DMS153 (cell line): ENCODE measurements at places on chromosomes 2 and 18.

DNA sequence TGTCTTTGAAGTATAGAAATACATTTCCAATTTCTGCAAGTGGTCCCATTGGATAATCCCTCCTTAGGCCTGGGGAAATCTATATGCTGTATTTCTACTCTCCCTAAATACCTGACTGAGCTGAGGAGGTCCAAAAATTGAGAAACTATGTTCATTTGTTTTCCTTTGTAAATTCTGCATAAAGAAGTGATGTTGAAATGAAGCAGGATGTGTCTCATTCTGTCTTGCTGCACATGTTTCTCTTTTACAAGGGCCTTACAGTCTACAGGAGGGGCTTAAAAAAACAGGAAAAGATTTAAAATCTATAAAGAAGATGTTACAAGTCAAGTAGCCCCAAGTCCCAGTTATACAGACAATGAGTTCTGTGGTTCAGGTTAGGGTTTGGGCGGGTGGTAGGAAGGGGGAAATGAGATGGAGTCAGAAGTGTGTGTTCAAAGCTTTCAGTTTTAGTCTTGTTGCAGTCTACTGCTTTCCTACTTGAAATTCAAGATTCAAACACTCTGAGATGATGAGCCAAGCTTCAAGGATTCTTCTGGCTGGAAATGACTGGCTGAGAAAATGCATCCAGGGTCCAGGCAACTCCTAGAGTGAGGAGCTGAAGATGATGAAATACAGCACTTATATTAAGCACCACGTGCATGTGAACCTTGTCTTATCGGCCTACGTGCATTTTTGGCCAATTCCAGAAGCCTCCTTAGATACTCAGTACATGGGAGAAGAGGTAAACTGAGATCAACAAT, 146.3 kb upstream of the CELF4 start:
- no peak for DNase-seq

- DNase-seq: no peak
Measured at GRCh38 chr2:28263690-28264089, 129.0 kb upstream of the FOSL2 start.

DNA sequence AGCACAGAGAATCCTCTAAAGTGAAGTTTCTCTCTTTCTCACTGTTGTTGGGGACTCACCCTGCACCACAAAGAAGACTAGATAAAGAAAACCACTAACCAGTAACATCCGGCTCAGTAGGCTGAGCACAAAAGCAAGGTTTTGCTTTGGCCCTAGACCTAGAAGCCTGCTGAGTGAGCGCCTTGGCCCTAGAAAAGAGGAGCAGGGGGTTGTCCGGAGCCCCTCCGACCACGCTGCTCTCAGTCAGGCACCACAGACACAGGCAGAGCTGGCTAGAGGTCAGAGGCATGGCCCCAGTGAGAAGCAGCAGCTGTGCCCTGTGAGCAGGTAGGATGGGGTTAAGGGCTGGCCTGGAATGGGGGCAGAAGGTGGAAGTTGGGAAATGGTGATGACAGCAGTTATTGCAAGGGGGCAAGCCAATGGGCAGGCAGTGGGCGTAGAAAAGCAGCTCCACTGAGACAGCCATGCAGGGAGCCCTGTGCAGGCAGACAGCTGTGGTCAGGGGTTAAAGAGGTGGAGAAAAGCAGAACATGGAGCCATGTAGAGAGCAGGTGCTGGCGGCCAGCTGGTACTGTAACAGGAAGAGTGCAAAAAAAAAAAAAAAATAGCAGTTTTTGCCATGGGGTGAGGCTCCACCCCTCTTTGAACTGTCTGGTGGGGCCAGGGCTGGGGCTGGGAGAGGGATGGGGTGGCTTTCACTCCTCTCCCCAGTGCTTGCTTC, 36.9 kb upstream of the SLC14A1 start:
- DNase-seq: no peak

GRCh38 chr2:160220545-160221009, 20.5 kb upstream of the ITGB6 start:
- DNase-seq: no peak

DNA sequence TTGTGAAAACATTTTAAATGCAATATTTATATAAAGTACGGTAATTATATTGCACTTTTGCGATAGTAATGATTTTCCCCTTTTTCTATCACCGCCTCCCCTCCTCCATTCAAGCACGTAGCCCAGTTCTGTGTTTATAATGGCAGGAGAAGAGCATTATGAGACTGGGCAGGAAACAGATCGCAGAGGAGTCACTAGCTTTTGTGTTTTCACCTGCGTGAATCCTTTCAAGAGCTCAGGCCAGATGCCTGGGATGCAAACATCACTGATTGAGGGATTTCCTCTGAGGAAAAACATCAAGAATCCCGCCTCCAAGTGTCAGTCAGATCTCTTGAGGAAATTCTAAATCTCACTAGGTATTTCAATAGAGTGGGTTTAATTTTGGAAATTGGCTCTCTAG, 178.4 kb upstream of the FN1 start:
- peak; percentile 61 for DNase-seq

- DNase-seq: no peak
Measured at GRCh38 chr18:13279181-13280069, 60.9 kb downstream of the LDLRAD4 start.

DNA sequence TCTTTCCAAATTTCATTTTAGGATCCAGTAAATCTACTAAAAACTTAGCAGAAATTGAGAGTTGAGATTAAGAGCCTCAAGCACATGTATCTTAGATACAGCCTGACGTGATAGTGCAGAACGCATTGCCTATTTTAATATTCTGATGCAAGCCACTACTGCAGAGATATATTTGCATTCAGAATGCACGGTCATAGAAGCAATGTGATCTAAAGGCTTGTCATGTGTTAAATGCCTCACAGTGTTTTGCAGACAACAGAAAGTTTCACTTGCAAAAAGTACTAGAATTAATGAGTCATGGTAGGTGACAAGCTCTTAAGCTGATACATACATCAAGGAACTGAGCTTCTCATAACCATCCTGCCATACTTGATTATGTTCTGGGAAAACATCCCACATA, 886.7 kb upstream of the CHAC2 start:
- DNase-seq: no peak

DNA sequence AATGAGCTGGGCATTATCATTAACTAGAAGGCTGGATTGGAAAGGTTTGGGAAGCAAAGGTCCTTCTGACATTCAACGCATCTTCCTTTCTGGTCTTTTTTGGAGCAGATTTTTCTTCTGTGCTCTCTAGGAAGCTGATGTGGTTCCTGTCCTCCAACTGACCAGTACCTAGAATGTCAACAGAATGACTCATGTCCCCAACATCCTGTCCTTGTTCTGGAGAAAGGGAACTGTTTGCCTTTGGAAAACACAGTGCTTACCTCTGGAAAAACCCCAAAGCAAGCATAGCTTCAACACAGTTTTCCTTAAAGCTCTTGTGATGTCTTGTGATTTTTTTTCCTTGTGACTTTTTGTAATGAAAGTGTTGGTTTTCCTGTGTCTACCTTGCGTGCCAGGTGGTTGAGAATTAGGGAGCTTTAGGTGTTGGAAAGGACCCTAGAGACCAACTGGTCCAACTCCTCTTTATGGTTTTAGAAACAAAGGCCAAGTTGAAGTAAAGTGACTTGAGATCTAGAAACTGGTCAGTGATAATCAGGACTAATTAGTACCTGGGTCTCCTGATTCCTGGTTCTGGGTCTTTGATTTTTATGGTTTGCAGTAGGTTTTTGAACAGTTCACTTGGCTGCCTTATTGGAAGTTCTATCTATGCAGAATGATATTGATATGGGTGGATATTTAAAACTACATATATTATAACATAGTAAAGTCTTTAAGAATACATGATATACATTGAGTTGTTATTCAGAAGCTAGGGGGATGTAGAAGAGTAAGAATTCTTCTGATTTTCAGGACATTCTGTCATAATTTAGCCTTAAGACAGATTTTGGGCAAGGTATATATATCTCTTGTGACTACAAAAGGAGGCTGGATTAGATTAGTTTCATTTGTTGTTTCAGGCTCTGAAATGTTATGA, 70.5 kb downstream of the FMNL2 start:
- peak; percentile 37 for DNase-seq

GRCh38 chr2:241030883-241031282, 32.5 kb downstream of the SNED1 start:
- DNase-seq: no peak

GRCh38 chr18:10015288-10015701, 101.5 kb downstream of the VAPA start:
- no peak for DNase-seq

GRCh38 chr2:24076849-24077534, 866 bp upstream of the SF3B6 start:
- DNase-seq: no peak

- DNase-seq: no peak
Measured at GRCh38 chr2:158966312-158966711, 2.1 kb upstream of the TANC1 start.

DNA sequence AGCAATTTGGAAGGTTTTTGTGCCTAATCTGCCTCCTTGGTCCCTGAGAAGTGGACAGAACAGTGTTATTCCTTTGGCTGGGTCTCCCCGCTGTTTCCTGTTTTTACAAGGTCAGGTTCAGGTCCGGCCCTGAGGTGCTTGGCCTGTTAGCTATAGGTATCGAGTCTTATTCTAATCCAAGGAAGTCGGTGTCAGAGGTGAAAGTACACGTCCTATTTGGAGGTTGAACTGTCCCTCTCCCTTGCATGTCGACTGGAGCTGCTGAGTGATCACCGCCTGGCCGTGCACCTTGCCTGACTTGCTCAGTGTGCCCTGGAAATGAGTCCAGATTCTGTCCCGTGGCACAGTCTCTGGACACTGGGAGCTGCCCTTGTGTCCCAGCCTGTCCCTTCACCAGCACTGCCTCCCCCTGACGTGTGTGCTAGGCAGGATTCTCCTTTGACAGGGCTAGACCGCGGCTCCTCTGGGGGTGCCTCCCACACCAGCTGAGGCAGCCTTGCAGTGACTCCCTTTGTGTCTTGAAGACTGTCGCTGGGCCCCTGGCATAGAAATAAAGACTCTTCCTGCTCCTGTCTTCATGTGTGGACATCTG, 65.7 kb upstream of the RBM44 start:
- no peak for DNase-seq

DNA sequence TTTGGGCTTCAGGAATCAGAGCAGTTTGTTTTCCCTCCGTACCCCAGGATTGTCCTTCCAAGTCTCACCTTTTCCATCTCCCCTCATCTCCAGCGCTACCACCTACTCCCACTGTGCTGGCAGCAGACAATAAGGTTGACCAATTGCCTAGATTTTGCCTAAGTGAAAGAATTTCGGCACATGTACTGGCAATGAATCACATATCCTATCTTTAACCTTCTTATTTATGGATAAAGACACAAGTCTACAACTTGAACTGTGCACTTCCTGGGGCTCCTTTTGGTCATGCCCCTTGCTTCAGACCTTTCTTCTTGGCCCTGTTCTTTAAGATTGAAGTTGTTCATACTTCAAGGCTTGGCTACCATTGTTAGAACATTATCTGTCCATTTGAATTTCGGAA, 71.4 kb downstream of the KCMF1 start:
- DNase-seq: no peak

DNA sequence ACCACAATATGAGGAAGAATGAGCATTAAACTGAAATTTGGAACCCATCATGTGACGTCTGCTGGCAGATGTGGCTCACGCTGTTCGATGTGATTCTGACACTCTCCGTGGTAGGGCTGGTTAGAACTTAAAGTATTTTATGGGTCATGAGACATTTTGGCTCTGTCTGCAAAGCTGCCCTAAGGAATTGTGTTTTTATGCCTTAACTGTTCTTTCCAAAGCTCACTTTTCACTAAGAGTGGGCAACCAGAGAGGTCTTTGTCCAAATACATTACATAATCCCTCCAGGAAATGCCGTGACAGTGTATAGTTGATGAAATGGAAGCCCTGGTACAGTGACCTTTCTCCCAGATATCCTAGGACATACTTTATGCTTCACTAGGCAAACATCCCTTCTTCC, 119.1 kb downstream of the AQP4 start:
- no peak for DNase-seq

- no peak for DNase-seq
Measured at GRCh38 chr18:55473058-55473457, 114.9 kb downstream of the TCF4 start.

DNA sequence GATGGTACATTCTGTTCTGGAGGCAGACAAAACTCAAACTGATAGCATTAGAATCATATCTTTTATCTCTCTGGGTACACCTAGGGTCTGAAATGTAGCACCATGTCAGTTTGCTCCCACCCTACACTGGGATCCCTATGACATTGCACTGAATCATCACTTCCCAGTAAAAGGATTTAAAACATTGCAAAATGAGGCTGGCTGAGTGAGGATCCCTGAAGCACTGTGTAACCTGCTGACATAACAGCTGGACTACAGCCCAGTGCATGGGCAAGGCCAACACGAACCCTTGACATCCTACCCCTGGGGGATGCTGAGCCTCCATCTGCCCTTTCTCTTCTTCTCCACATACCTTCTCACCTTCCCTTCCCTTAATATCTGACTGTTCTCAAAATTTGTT, 253.2 kb downstream of the TTC32 start:
- no peak for DNase-seq

DNA sequence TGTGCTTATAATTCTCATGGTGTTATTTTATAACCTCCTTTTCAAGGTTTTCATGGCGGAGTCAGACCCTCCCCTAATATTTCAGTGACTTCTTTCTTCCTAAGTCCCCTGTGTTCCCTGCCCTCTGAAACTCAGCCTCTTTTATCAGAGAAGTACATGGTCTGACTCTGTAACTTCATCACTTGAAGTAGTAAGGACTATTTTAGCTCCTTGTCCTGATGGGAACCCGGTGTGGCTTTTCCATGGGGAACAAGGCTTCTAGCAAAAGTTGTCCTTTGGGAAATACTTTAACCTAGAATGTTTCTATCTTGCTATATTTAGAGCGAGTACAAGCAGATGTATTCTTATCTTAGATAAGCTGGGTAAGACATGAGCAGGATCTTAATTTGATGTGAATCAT, 117.5 kb downstream of the TRIB2 start:
- no peak for DNase-seq

- no peak for DNase-seq
Measured at GRCh38 chr2:66445076-66445924, 10.4 kb downstream of the MEIS1 start.

DNA sequence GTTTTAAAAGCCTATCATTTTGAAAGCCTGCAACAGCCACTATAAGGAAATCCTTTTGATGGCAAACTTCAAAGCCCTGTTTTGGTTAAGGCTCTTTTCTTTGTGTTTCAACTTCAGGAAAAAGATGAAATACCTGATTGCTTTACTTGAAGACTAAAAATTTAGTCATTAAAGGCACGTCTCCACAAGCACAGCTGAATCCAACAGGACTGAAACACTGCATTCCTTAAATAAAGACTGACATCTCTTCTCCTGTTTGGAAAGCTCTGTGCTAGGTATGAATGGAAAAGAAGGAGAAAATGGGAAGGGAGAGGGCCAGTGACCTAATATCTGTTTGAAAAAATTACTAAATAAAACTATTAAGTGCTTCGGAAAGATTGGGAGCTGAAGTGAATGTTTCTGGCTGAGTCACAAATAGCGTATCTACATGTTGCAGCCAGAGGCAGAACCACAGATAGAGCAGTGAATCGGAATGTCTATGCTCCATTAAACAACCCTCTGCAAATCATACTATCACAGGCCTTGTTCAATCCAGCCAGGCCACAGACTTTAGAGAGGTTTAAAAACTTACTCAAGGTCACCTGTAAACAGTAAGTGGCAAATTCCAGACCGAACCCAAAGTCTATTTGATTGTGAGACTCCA, 21.1 kb upstream of the RALBP1 start:
- DNase-seq: no peak

DNA sequence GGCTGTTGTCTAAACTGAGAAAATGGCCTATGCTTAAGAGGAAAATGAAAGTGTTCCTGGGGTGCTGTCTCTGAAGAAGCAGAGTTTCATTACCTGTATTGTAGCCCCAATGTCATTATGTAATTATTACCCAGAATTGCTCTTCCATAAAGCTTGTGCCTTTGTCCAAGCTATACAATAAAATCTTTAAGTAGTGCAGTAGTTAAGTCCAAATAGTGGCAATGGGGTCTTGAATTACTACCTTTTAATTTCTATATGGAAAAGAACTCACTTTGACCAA, 13.8 kb upstream of the ALLC start:
- DNase-seq: no peak
